Activated CD4-positive, alpha-beta T cell treated with anti-CD3 and anti-CD28 coated beads, Interleukin-2, amount 50 U/mL, for 4 hours (primary cell): ENCODE measurements at places on chromosomes 16 and 17.
A peak's percentile ranks its signal among the peaks of the same experiment; 100 is the strongest.

DNA sequence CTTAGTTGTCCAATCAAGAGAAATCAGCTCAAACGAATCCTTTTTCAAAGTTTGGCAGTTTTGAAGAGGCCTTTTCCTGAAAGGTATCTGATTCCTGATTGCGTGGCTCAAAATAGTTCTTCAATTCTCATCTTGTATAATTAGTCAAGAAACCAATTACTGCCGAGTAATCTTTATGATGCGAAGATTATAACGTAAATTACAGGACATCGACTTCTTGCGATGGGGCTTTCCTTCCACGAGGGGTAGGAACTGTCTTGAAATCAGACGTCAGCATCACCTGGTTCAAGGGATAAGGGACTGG, 644 bp upstream of the ARL2BP start:
- DNase-seq = no peak

DNA sequence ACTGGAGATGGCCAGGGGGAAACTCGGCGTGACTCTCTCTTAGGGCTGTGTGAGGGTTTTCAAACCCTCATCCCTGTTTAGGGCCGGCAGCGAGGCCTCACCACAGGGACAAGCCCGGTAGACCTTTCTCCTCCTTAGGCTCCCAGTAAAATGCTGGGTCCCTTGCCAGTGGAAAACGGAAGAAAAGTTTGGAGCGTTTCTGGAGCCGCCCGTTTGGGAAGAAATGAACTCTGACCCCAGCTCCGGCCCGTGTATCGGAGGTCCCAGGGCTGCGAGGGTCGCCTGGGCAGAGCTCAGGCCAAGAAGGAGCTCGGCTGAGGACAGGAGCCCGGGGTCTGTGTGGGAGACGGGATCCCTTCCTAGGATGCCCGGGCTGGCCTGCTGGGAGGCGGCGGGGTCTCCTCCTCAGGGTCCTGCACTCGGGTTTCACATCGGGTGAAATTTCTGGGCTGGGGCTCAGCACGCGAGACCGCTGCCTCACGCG, 23.2 kb downstream of the ZNF213 start:
- DNase-seq = no peak

GRCh38 chr16:15564604-15565339, 78.2 kb downstream of the MARF1 start:
- DNase-seq = no peak

- DNase-seq = no peak
Observed at GRCh38 chr16:10541366-10541765, 39.0 kb downstream of the EMP2 start.

- no peak for DNase-seq
Observed at GRCh38 chr16:9042964-9043680, 48.3 kb upstream of the HAPSTR1 start.

- no peak for DNase-seq
Observed at GRCh38 chr17:80850817-80851216, 140.8 kb upstream of the CHMP6 start.

DNA sequence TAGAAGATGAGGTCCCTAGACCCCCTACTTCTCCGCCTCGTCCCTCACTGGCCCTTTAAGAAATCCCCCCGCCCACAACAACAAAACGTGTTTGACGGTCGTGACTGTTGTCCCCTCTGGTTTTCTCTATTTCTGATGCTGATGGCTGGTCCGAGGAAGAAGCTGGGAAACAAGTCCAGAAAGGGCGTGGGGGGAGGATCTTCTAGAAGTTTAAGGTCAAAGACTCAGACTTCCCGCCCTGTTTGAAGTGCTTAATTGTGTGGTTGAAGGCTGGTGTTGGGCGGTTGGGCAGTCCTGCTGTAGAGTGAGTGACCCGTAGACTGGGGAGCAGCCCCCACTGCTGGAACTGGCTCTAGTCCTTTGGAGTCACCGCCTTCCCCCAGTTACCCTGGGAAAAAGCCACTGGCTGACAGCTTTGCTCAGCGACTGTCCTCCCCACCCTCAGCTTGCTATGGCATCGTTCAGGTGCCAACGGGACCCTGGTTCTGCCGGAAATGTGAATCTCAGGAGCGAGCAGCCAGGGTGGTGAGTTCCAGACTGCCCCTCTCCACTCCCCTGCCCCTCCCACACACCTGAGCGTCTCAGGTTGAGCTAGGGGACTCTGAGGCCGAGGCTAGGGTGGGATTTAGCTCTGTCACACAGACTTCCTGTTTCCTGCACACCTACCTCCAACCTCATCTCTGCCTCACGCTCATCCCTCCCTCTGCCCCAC, 1.6 kb downstream of the MLLT6 start:
- peak; percentile 52 for DNase-seq

DNA sequence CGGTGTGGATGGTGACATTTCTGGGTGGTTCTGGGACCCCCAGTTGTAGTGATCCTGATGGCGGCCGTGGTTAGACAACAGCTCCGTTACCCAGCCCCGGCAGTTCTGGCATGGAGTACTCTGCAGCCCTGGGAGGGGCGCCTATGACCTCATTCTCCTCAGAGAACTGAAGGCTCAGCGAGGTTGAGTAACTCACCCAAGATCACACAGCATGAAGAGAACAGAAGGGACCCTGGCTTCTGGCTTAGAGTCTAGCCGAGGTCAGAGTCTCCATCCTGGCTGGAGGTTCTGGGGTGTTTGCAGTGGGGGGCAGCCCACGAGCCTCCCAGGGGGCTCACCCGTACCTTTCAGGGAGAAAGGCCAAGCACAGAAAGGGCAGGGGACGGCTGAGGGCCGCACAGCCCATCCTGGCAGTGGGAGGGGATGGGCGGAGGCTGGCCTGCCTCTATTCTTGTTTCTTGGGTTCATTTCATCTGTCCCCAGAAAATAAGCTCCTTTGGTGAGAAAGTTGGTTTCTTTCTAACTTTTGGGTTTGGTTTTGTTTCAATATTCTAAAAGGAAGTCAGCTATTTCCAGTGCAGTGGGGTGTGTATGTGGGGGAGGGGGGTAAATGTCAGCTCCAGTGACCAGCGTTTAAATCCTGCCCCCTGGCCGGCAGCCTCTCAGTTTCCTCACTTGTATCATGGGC, 13.2 kb downstream of the ZFPM1 start:
- DNase-seq = no peak

DNA sequence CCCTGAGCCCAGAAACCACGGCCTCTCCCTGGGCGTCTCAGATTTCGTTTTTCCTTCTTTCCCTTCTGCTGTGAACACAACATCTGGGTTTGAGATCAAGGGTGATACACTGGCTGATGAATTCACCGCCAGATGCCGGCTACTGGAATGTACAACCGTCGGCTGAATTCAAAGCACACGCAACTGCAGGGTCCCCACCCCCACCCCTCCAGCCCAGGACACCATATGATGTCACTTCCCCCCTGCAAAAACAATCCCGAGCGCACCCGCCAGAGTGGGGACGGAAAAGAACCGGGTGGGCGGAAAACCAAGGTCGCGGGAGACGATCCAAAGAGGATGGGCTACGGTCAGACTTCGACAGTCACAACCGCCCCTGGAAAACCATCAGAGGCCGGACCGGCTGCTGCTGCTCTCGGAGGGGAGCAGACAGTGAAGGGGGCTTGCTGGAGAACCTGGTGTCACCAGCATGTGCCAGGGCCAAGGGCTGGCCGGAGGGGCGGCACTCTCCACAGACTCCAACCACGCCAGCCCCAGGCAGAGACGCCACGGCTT, 23.3 kb downstream of the CEP295NL start:
- DNase-seq = no peak
